T-helper 2 cell (primary cell): ENCODE measurements at places on chromosomes 7 and 10.

DNA sequence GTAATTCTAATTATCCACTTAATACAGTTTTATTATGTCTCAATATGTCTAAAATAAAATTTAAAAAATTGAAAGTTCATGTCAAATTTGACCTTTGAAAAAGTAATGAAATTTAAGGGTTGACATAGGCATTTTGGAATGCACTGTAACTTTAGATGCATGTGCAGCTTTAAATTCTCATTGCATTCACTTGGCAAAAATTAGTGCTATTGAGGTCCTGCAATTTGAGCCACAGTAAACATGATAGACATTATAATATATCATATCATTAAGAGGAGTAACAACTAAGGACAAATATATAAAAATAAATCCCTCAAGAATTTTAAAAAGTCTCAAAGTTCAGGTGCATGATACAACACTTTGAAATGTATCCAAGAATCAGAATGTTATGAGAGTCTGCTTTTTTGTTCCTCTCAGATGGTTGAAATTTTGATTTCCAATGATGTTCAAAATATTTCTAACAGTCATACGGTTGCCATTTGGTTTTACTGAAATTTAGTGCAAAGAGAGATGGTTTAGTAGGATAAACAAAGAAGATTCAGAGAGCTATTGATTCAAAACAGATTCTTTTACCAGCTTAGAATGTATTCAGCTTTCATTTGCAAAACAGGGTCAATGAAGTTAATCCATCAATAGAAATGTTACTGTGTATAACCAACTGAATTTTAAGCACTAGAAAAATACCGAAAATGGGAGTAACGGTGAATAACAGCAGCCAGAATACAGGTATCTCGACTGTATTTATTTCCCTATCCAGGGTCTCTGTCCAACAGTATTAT lies 71.8 kb downstream of the SEMA3A start:
- DNase-seq: no peak

DNA sequence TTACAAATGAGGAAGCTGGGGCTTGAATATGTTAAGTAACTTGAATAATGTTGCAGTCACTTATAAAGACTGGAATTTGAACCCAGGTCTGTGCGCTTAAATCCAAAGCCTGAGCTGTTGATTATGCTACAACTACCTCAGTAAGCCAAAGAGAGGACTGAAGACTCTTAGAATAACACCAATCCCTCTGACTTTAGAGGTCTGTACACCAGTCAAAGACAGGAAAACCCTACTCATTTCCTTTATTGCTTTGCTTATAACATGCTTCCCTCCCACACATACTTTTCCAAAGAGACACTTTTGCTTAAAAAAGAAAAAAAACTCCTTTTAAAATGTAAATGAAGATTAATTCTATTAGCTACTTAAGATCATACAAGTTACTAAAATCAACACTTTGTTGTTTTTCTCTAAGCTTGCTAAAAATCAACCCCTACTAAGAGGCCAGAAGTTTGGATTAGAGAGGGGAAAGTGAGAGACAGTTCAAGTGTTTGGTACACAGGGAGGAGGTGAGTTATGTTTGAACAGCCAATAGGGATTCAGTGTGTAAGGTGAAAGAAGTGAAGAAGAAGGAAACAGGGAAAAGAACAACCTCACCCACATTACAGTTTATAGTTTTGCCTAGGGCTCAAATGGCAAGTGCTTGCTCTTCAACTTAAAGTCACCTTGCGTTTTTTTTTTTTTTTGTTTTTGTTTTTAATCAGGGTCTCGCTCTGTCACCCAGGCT lies 74.8 kb downstream of the MDH2 start:
- no peak for DNase-seq

DNA sequence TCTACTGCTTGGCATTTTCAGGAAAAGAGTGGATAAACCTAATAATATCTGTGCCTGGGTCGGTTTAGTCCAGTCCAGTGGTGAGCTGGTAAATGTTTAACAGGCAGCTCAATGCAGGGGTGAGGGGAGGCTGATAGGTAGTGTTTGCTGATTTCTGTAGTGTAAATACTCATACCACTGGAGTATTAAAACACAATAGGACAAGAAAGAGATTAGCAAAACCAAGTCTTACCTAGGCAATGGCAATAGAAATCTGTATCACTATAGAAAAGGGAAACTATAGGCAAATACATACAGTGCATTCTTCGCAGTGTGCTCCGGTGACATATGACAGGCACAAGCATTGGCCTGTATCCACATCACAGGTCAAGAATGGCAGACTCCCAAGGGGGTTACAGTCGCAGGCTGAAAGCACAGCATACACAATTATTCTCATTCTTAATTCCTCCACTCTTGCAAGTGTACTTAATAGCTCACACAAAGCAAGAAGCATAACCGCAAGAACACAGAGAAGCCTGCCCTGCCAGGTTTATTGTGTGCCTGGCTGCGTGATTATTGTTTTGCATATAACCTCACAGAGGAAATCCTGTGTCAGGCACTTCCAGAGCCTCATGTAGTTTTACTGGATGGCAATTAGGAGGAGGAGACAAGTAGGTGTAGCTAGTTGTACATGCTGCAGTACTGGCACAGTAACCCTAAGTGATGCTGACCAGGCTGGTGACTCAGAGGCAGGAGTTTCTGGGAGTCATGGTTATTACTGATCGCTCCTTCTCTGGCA lies 35.0 kb downstream of the LAMB4 start:
- DNase-seq: no peak

DNA sequence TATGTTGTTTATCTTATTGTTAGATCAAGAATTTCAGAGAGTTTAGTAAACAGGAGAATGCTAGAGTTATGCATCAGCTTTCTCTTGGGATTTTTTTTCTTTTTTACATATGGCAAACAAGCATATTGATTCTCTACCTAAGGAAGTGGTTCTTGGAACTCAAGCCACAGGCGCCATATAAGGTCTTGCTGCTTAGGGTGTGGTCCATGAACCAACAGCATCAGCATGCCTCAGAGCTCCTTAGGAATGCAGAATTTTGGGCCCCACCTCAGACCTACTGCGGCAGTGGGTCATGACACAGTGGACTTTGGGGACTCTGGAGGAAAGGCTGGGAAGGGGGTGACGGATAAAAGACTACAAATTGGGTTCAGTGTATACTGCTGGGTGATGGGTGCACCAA lies 230.8 kb downstream of the SKAP2 start:
- peak; percentile 8 for DNase-seq

- no peak for DNase-seq
Measured at GRCh38 chr10:76278811-76279460, 847.5 kb downstream of the LRMDA start.

GRCh38 chr7:30303312-30304039 lies 19.1 kb downstream of the ZNRF2 start:
- DNase-seq: no peak

DNA sequence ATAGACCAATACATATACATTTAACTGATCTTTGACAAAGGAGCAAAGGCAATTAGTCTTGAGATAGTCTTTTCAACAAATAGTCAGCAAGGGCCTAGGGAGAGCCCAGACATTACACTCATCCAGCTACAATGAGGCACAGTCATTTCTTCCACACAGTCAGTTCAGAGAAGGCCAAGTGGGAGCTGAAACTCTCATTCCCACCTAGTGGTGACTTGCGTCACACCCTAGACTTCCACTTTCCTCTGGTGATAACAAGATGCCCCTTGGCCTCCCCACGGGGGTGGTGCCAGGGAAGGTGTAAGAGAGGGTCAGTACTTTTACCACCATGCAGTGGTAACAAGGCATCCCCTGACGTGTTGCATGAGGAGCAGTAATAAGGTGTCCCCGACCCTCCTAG lies 8.0 kb downstream of the FRMPD2 start:
- peak; percentile 41 for DNase-seq

DNA sequence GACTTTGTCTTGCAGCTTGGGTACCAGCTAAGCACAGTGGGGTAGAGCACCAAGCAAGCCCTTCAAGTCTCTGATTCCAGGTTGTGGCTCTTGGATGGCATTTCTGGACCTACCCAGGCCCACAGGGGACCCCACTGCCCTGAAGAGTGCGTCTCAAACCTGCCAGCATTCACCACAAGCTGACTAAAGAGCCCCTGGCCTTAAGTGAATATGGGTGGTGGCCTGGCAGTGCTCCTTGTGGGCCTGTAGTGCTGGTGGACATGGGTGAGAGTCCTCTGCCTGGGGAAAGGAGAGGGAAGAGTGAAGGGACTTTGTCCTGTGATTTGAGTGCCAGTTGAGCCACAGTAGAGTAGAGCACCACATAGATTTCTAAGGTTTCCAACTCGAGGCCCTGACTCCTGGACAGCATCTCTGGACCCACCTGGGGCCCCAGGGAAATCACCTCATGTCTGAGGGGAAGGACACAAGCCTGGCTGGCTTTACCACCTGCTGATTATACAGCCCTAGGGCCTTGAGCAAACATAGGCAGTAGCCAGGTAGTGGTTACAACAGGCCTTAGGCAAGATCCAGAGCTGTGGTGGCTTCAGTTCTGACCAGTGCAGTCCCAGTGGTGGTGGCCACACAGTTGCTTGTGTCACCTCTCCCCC lies 23.7 kb downstream of the GSDME start:
- DNase-seq: no peak

DNA sequence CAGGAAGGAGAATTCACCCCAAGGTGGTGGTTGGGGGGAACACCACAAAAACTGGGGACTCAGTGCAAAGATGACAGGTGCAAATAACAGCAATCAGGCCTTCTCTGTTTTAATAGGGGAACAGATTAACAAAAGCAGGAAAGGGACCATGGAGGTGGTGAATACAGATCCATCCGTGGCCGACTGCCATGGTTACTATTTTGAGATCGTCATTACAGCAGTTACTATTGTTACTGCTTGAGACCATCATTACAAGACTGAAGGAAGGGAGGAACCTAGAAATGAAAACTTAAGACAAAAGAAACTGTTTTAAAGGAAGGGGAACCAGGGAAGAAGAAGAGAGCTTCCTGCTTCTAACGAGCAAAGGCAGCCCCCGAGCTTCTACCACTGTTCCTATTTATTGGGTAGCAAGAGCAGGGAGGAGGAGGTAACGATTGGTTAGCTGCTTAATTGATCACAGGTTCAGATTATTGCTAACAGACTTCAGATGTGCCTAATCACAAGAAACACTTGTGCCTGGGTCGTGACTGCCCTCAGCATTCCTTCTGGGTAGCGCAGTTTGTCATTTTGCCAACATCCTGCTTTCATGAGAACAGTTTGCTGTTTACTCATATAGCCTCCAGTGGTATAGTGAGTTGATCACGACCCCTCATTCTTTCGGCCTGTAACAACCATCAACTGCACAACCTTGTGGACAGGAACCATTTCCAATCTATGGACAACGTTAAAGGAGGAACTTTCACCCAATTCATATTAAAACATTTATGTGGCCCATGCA lies 216.3 kb downstream of the CHCHD3 start:
- DNase-seq: no peak

- no peak for DNase-seq
Measured at GRCh38 chr7:36870625-36871354, 146.5 kb upstream of the AOAH start.

- no peak for DNase-seq
Measured at GRCh38 chr7:108425714-108426275, 30.4 kb downstream of the NRCAM start.

DNA sequence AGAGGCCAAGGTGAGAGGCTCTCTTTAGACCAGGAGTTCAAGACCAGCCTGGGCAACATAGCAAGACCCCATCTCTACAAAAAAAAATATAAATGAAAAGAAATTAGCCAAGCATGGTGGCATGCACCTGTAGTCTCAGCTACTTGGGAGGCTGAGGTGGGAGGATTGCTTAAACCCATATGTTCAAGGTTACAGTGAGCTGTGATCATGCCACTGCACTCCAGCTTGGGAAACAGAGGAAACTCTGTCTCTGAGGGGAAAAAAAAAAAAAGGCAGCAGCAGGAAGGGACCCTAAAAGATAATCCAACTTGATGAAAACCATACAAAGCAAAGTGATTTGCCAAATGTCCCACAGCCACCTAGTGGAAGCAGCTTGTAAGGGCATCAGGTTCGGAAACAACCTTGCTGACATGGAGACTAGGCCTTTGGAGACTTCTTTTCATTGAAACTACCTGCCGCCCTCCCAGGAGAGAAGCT lies 15.6 kb upstream of the PBLD start:
- peak; percentile 69 for DNase-seq

DNA sequence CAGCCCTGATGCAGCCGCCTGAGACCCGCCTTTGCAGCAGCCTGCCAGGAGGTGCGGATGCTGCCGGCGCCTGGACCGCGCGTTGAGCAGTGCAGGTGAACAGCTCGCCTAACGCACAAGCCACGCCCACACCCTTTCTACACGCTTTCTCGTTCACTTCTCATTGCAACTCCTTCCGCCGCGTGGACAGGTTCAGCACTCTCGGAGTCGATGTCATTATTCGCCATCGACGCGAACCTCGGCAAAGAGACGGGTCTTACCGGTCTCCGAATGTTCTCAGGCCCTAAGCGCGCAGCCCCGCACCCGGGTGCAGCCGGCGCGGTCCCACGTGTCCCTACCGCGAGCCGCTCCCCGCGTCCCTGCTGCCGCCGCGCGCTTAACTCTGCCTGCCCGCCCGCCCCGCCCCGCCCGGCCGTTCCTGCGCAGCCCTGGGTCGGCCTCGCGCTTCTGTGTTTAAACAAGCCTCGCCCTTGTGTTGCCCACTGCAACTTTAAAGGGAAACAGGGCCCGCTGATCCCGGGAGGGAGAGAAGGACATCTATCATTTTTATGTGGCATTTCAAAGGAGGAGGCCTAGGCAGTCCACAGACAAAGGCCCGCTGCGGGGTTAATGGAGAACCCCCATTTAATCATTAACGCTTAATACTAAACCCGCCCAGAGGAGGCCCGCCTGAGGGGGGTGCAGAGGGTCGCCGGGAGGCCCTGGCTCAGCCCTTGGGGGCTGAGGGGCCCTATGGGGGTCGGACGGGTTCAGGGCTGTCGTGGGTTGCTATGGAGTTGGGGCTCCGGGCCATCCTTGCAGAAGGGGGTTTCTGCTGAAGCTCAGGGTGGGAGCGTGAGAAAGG lies 128.5 kb downstream of the WDR11 start:
- DNase-seq: no peak

DNA sequence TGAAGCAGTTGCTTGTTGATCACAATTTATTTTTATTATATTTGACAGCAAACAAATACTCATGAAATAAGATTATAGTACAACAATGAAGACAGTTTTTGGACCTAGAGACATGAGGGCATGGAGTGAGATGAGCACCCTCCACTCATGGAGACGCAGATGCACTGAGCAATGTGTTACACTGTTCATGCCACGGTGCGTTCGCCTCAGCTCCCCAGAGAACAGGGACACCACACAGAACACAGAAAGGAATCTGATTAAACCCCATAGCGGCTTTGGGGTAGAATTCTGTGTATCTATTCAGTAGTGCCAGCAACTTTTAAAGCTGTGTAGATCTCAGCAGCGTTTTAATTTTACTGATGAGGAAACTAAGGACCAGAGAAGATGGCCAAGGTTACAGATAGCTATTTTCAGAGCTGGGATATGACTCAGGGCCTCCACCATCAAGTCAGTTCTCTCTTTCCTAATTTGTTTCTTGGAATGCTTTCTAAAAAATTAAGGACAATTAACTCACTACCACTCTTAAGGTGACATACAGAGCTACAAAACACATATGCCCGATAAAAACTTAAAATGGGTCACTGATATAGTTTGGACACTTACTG lies 33.6 kb downstream of the FAM25A start:
- DNase-seq: no peak

- no peak for DNase-seq
Measured at GRCh38 chr7:134920026-134920753, 66.1 kb upstream of the AGBL3 start.

GRCh38 chr7:110050785-110051184 lies 1040.1 kb upstream of the LRRN3 start:
- no peak for DNase-seq
